ENCODE measurements at places on chromosomes 12 and 14.

- peak; percentile 32 for DNase-seq
These were observed 214.9 kb upstream of the HMGA2 start for GRCh38 chr12:65609359-65609771.

DNA sequence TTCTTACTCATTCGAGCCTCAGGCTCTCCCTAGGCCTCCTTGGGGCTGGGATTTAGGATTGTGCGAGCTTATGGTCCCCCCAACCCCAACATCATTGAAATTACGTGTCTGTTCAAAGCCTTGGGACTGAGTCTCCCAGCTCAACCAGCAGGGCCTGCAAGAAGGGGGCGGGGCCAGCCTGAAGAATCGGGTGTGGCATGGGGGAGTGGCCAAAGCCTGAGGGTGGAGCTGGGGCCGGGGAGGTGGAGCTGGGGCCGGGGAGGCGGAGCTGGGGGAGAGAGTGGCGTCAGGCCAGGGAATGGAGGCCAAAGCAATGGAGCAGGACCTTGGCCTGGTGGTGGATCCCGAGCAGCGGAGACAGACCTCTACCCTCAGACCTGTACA is 24.3 kb upstream of the HSPB8 start:
- DNase-seq, result peak; percentile 26

- no peak for DNase-seq
These were observed 233.5 kb downstream of the PPM1H start for GRCh38 chr12:62701492-62701891.

DNA sequence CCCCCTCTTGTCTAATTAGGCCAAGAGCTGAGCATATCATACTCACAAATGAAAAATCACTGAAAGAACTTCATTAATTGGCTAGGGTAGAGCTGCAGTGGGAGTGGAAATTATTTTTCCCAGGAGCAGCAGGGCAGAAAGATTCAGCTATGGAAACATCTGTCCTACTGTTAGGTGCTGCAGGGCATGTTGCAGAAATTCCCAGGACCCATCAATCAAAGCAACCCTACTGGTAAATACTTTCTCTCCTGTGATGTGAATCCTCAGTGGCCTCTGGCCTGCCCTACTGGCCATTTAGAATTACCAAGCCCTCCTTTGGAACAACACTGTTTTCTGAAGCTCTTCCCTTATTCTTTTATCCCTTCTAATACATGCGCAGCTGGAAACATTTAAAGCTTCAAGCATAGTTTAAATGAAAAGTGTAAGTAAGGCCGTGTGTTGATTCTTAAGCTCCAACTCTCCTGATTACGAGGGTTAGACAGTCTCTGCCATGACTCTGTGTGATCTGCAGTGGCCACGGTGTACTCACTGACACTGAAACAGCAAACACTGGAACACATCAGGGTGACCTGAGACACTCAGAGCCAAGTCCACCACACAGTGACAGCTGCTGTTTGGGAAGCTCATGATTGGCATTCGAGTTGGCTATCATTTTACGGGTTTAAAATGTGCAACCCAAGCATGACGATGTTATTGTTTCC is 62.6 kb upstream of the TMCC3 start:
- no peak for DNase-seq

DNA sequence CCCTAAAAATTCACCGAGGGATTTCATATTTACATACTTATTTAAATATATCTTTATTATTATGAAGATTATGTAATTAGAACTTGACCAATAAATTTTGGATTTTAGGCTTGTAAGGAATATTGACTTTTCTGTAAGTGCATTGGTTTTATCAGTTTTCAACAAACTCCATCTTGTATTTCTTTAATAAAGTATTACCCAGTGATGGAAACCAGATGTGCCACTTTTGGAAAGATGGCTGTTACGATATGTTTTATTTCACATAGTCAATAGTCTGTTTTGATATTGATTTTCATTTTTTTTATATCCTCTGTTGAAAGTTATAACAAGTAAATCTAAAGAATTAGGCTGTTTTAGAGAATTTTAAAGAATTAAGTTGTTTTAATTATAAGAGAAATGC is 1.8 kb downstream of the MON2 start:
- DNase-seq, result peak; percentile 12

GRCh38 chr14:74682169-74682952 is 30.5 kb downstream of the AREL1 start:
- DNase-seq, result no peak

DNA sequence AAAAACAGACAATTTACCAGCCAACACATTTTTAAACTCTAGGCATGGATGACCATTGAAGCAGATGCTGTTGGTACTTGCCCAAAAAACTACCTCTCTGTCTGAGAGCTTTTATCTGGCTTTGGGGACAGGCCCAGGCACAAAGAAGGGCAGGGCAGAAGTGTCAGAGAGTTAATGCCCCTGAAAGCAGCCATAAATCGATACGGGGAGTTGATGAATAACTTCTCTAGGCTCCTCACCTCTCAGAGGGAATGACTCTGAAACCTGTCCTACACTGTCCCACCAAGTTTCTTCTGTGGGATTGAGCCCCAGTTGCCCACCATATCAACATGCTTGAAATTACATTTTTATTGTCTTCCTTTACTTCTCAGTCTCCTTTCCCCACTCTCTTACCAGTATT is 113.0 kb upstream of the DAAM1 start:
- DNase-seq, result no peak

GRCh38 chr14:61183196-61183885 is 97.8 kb downstream of the TMEM30B start:
- DNase-seq, result no peak

- DNase-seq, result no peak
These were observed 267.3 kb downstream of the BCAT1 start for GRCh38 chr12:24681570-24681969.

- DNase-seq, result no peak
These were observed 88.6 kb downstream of the KCNK10 start for GRCh38 chr14:88234442-88234841.

DNA sequence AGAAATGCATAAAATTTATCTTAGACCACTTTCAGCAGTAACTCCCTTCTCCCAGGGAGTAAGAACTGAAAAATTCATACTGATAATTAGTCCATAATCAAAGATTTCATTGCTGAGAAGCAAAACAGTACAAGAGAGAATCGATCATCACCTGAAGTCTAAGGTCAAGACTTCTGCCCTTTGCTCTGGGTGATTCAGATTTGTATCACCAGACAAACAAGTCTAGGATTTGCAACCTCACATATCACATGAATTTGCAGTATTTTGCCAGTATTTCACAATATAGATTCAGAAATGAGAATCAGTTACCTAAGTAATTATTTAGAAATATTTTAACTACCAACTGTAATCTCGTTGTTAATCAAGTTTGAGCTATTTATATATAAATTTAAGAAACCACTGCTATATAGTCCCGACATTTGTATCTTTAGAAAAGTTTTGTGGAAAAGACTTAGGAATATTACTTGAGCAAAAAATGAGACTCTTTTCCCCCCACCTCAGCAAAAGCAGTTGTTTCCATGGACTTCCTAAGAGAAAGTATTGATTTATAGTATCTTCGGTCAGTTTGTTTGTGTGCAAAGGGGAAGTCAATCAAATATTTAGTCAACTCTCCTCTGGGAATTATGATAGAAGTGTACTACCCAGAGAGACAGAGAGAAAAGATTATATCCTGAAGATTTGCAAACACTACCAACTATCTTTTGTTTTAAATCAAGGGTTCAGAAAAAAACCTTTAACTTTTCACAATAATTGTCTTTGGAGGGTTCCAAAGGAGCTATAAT is 840.1 kb downstream of the TRHDE start:
- no peak for DNase-seq

DNA sequence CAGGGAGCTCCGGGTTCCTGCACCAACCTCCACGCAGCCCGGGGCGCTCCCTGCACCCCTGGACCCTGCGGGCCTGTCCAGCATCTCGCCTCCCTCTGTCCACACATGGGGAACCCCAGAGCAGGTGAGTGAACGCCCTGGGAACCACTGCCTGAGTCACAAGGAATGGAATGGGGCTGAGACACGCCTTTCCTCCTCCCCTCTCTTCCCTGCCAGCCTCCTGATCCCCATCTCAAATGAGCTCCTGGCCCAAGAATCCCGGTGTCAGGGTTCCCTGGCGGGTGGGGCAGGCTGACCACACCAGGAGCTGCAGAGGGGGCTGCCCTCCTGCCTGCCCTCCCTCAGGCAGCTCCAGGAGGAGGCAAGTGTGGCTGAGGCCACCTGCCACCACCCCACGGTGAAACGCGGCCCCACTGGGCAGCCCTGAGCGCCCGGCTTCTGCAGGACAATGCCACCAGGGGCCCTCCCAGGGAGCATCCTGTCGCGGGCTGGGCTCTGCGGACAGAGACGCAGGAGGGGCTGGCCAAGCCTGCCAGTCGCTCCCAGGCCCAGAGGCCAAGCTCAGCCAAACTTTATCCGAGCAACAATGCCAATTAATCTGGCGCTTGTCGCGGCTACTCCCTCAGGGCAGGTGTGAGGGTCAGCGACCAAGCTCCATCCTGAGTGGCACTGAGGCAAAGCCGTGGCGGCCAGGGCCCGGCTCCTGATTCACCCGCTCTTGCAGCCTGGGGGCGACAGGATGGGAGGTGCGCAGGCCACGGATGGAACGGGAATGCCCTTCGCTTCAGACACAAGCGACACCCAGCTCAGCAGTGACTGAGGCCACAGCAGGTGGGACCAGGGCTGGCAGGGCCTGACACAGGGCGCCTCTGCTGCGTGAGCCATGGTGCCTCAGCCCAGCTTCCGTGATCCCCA is 44.3 kb downstream of the GALNT9 start:
- peak; percentile 35 for DNase-seq

DNA sequence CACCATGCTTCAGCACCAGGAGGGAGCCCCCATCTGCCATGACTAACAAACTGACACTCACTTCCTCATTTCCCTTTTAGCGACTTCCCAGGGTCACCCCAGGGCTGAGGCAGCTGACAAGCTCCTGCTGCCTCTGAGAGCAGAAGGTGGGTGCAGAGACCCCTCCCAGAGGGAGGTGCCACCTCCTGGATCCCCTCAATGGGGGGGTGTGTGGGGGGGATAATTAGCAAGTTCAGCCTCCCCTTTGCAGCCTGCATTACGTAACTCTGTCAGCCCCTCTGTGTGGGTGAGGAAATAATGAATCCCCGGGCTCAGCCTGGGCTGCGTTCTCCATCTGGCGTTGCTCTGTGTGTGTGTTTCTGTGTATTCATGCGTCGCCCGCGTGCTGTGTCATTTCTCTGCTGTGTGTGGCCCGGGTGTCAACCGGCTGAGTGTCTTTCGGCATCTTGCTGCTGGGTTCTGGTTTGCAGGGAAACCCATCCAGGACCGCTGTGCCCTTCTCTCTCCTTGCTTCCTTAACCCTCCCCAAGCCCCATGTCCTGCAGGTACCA is 28.0 kb downstream of the NOS1 start:
- DNase-seq, result no peak

- DNase-seq, result no peak
These were observed 851.8 kb downstream of the TMEM121 start for GRCh38 chr14:106378191-106378590.

DNA sequence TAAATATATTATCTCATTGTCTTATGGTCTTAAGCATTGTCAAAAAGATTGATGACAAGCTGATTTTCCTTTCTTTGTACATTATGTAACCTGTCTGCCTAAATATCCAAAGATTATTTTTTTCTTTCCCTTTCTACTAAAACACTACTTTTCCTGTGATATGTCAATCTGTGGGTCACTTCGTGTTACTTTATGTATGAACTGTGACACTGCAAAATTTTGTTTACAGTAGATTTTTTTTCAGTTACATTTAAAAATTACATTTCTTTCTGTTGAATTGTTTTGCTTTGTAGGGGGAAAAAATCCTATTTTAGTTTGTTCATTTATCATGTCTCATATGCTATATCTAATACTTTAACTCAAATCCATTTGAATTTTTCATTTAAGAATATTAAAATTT is 392.3 kb upstream of the ATXN7L3B start:
- DNase-seq, result no peak

DNA sequence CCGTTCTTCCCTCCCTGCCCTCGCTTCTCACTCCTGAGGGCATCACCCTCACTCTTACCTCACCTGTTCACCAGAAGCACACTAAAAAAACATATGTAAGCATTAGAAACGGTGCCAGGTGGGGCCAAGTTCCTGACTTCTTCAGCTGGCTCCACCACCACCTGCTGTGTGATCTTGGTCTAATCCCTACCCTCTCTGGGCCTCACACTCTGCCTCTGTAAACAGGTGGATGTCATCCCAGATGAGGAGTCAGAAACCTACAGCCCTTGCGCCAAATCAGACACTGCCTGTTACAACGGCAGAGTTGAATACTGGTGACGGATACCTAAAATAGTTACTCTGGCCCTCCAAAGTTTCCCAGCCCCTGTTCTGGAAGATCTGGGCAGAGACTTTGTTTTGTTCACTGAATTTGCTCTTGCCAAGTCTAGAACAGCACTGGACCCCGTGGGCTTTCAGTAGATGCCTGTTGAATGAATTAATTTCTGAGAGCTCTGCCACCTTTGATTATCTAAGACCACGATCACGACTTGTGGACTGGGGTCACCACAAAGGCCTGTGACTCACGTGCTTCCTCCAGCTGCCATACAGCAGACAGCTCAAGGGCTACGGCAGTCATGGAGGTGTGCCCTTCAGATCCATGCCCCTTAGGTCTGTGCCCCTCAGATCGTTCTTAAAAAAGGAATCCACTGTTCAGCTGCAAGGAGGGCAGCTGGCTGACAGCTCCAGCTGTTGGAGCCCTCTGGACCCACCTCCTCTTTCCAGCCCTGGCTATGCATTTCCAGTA is 71.9 kb downstream of the GSC start:
- DNase-seq, result no peak

GRCh38 chr12:13252616-13253015 is 56.1 kb downstream of the EMP1 start:
- no peak for DNase-seq

DNA sequence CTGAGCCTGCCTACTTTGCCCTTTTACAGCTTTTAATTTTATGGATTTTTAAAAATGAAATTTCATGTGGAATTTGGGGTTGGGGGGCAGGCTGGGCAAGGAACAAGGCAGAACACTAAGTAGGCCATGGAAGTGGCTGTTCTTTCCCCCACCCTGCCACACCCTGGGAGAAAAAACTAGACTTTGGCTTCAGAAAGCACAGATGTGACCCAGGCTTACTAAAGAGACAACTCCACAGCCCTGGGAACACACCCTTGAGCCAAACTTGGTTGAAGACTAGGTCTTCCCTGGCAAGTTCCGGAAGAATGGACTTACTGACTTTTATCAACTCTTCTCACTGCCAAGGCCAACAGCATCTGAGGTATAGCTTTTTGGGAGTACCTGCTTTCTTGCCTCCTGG is 40.3 kb downstream of the BAZ2A start:
- no peak for DNase-seq

DNA sequence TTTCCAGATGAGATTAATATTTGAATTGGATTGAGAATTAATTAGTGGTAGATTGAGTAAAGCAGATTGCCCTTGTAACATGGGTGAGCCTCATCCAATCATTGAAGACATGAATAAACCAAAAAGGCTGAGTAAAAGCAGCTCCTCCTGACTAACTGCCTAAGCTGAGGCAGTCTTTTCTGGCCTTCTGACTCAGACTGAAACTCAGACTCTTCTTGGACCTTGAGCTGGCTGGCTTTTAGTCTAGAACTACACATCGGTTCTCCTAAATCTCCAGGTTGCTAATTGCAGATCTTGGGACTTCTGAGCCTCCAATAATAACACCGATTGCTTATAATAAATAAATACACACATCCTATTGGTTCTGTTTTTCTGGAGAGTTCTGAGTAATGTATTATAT is 24.0 kb downstream of the FKBP11 start:
- DNase-seq, result peak; percentile 42

Measured in GM03348 (cell line).